ENCODE measurements at places on chromosomes 1 and 21.
A peak's percentile ranks its signal among the peaks of the same experiment; 100 is the strongest.

- no peak for DNase-seq
Measured at GRCh38 chr1:230105245-230105753, 38.3 kb downstream of the GALNT2 start.

GRCh38 chr1:219247441-219247840, 73.8 kb downstream of the LYPLAL1 start:
- DNase-seq = no peak

- no peak for DNase-seq
Measured at GRCh38 chr1:198436276-198436675, 104.2 kb downstream of the ATP6V1G3 start.

- DNase-seq = no peak
Measured at GRCh38 chr1:207134581-207134980, 30.5 kb downstream of the C4BPA start.

GRCh38 chr1:117656202-117656641, 50.4 kb downstream of the TENT5C start:
- DNase-seq = peak; percentile 36

DNA sequence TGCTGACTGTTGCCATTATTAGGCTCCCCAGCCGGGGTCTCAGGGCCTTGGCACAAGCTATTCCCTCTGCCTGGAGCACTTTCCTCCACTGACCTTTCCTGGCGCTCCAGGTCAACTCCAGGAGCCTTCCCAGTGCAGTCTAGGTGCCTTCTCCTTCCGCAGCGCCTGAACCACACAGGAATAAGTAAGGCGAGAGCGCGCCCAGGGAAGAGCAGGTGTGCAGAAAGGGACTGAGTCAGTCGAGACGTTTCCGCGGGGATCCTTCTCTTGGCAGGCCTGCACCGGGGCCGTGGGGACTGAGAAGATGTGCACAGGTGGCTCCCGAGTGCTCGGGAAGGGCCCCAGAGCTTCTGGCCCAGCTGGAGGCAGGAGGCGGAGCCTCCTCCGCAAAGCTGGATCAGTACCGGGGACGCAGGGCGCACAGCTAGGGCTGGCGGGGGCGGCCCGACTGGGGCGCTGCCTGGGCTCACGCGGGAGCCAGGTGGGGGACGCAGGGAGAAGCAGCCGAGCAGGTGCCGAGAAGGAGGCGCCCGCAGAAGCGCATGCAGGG, 765 bp upstream of the BMP8A start:
- peak; percentile 51 for DNase-seq

- DNase-seq = no peak
Measured at GRCh38 chr1:14928412-14928811, 225.1 kb upstream of the TMEM51 start.

- DNase-seq = no peak
Measured at GRCh38 chr1:29629814-29630516, 393.6 kb downstream of the PTPRU start.

DNA sequence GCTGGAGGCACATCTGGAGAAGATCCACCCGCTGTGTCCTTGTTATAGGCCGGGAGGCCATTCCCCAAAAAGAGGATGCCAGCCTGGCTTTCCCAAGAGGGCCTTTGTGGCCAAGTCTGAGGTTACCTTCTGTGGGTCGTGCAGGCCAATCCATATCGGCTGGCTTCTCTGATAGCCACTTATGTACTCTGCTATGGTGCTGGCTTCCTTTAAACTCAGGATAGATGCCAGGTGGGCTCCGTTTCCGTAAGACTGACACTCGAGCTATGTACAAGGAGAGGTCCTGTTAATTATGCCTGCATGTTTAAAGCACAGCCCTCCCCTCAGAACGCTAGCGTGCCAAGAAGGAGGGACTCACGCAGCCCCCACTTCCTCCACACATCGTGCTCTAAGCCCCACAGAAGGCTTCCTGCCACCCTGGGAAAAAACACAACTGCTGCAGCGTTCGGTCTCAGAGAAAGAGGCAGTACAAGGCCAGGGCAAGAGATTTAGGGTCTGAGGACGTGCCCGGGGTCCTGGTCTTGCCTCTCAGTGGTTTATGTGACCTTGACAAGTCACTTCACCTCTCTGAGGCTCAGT, 11.6 kb downstream of the REG4 start:
- DNase-seq = no peak

- DNase-seq = no peak
Measured at GRCh38 chr1:20733360-20733975, 965 bp upstream of the SH2D5 start.

DNA sequence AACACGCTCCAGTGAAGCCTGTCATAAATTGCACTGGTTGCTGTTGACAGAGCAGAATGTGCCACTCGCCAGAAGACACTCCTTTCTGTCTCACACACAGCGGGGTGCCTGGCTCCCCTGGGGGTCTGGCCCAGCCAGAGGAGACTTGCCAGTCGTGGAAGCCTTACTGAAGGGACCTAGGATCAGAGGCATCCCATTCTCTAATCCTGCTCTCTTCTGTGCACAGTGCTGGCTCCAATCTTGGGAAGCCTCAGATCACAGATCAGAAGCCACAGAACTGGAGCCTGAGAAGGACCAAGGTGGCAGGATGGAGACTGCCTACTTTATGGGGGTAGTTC, 1.4 kb downstream of the SLC9A1 start:
- DNase-seq = no peak

DNA sequence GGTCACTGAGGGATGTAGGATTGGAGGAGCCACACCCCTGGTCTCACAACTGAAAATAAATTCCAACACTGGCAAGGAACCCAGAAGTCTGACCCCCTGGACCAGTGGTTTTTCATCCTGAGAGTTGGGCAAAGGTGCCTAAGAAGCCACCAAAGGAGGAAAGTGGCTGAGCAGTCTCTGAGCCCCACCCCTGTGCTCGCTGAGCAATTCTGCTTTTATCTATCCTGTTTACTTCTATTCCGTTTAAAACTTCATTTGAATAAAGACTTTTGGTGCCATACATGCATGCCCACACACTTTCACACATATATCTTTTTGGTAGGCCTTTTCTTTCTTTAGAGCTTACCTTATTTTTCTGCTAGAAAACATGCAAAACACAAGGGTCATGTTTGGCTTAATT, 13.9 kb upstream of the CD53 start:
- peak; percentile 59 for DNase-seq

- no peak for DNase-seq
Measured at GRCh38 chr1:234369033-234369430, 4.2 kb upstream of the COA6 start.

DNA sequence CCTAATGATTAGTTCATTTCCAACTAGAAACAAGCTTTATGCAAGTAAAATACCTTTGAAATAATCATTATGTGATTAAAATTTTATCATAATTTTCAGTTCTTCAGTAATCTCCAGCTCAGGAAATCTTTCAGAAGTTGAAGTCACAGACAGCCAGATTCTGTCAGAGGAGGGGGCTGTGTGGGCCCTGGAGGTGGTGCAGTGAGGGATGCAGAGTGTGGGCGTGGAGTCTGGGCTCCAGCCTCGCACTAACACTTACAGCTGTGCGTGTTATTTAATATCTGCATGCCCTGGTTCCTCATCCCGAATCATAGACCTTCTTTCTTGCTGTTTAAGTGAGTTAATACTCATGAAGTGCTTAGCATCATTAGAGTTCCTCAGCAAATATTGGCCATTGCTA, 23.9 kb downstream of the WDR64 start:
- DNase-seq = no peak

DNA sequence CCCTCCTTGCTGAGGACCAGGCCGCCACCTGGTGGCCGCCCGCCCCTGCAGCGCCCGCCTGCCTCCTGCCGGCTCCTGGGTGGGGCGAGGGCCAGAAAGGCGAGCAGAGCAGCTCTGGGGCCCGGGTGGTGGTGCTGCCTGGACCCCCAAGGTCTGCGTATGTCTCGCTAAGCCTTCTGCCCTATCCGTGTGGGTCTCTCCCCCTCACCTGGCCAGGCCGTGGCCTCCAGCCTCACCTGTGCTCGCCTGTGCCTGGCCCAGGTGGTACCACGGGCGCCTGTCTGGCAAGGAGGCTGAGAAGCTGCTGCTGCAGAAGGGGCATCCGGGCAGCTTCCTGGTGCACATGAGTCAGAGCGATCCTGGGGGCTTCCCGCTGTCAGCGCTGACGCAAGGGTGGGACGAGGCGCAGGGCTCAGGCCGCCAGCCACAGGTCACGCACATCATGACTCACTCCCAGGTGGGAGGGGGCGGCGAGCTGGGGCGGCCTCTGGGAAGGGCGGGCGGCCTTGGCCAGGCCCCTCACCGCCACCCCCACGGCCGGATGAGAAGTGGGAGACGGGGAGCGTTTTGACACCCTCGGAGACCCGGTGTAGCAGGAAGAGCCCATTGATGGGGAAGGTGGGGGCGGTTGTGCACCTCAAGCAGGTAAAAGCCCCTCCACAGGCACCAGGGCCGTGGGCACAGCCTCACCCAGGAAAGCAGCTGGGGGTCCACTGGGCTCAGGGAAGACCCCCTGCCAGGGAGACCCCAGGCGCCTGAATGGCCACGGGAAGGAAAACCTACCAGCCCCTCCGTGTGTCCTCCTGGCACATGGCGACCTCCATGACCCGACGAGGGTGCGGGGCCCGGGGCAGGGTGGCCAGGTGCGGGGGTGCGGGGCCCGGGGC, 9.9 kb downstream of the RNF223 start:
- peak; percentile 86 for DNase-seq

- peak; percentile 16 for DNase-seq
Measured at GRCh38 chr21:33640697-33641351, 717 bp downstream of the CRYZL1 start.

GRCh38 chr1:24711329-24711728, 33.9 kb upstream of the CLIC4 start:
- DNase-seq = no peak

- DNase-seq = no peak
Measured at GRCh38 chr1:241630899-241631298, 9.3 kb downstream of the CHML start.

DNA sequence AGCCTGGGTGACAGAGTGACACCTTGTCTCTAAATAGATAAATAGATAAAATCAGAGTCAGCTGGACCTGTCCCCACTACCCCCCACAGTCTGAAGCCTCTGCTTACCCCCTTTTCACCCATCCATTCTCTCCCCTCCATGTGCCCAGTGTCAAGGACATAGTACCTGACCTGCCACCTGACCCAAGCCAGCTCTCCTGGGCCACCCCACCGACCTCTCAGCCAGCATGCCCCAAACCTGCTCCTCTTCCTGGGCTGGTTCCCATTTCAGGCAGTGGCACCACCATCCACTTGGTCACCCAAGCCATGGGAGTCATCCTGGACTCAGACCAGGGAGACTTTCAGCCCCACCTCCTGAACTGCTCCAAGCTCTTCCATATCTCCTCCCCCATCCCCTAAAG, 28.2 kb downstream of the CITED4 start:
- DNase-seq = no peak

DNA sequence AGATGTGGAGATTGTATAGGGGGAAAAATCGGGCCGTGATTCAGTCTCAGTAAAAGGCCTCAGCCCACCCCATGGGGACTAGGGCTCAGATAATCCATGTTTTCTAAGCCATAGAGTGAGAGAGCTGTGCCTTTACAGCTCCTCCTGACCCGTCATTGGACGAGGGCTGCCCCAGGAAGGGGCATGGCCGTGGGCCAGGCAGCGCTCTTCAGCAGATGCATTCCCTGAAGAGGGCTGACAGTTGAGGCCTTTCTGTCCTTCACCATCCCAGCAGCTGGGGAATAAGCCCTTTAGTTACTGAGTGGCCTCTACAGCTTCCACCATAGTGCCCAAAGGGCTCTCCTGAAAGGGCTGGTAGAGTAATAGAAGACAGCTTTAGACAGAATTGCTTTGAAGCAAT, 57.2 kb downstream of the ST3GAL3 start:
- DNase-seq = no peak

DNA sequence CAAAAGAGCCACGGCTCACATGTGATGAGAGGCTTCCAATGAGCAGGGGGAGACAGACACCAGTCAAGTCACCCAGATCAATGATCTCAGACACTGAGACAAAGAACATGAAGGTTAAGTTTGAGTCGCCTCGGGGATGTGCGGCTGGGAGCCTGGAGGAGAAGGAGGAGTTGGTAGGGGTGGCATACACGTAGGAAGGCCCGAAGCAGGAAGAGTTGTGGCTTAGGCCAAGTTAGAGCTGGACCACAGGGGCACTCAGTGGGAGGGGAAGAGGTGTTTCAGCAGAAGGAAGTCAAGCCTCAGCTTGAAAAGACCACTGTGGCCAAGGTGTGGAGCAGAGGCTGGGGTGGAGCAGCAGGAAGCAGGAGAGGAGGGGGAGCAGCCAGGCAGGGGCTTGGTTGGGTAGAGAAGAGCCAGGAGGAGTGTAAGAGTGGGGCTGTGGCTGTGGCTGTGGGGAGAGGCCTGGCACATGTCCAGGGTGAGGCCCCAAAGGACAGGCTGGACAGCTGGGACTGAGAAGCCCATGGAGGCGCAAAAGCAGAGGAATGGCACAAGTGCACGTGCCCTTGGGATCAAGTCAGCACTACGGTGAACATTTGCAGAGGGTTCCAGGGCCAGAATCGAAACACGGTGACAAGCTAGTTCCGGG, 27.6 kb downstream of the CTNNBIP1 start:
- no peak for DNase-seq

DNA sequence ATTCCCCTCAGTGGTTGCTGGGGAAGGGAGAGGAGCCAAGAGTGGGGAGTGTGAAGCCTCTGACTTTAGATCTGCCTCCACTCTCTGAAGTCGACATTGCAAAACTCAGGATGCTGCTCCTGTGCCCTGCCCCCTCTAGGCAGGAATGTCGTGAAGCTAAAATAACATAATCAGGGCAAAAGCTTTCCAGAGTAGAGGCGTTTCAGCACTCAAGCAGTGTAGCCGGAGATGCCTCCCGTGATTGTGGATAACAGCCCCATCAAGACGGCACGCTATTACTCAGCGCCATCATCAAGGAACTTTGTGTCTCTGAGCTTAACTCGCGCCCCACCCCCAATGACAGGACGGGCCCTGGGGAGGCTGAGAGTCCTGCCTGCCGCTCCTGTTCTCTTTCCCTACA, 60.0 kb downstream of the FBXO2 start:
- no peak for DNase-seq

DNA sequence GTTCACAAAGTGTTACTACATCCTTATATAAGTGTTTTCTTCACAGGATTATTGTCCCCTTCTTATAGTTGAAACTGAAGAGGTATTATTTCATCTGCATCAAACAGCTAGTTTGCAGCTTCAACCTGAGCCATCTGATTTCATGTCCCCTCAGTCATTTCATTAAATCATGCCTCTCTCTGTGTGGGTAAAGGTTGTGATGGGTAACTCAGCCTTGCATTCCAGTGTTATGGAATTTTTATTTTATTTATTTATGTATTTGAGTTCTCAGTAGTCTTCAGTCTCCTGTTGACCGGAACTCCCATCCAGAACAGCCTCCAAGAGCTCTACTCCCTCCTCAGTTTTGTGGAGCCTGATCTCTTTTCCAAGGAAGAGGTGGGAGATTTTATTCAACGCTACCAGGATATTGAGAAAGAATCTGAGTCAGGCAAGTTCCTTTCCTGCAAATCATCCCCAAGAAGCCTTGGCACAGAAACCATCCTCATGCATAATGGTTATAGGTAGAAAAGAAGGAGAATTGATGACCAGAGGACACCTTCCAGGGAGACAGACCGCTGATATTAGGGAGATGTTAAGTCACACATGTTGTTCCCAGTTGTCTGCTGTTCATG, 21.8 kb downstream of the CHD1L start:
- no peak for DNase-seq

Measured in germinal center (tissue), 1 donor.